ENCODE measurements at places on chromosomes 7 and 10.

DNA sequence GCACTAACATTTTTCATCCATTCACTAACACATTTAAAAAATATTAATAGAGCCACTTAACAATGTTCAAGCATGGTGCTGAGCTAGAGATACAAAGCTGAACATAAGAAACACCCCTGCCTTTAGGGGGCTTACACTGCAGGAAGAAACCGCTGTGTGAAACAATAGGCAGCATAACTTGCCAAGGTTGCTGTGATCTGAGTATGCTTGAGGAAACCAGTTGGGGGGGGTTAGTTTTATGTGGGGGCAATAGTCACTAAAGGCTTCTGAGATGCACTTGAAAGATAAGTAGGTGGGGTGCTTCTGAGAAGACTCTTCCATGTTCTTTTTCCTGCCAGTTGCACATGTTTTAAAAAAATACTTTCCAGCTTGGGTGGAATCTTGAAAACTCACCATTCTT, 2.8 kb downstream of the RBM17 start:
- DNase-seq: no peak

DNA sequence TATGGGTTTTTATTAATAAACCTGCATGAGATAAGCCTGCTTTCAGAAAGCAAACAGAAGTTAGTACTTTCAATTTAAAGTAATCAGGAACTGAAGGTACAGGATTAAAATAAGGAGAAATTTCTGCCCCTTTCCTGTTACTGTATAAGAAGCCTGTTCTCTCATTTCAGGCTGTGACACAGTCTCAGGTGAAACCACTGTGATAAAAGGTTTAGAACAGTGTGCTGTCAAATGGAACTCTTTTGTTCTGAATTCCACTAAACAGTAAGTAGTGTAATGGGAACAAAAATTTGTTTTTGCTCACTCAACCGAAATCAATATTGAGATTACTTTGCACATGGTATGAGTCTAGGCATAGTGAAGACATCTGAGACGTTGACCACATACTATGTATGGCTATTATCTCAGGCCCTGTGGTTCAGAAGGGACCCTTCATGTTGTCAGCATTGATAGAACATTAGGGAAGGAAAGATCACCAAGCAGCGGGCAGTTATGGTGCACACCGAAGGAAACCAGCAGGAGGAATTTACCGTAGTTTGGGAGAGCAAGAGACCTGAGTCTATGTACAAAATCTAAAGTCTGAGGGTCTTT, 14.9 kb downstream of the HEPACAM2 start:
- DNase-seq: no peak

GRCh38 chr10:13253726-13254125, 19.6 kb upstream of the UCMA start:
- no peak for DNase-seq

DNA sequence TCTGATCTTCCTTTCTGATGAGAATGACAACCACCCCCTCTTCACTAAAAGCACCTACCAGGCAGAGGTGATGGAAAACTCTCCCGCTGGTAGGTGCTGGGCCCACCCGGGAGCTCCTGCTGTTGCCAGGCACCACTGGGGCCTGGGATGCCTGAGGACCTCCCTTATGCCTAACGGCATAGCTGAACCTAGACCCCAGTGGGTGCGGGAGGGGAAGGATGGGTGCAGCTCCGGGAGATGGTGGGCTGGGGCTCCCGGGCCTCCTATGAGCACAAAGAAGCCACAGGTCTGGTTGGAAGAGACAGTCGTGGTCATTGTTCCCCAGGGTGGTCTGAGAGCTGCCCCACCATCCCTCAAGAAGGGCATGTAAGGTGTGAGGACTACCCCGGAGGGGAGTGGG, 15.6 kb upstream of the VSIR start:
- no peak for DNase-seq

- no peak for DNase-seq
Measured at GRCh38 chr10:112353046-112353445, 20.9 kb upstream of the ACSL5 start.

GRCh38 chr10:49749556-49750491, 12.3 kb downstream of the OGDHL start:
- no peak for DNase-seq

GRCh38 chr7:129664029-129665012, 52.8 kb downstream of the NRF1 start:
- no peak for DNase-seq

GRCh38 chr10:86373251-86373650, 6.7 kb upstream of the GRID1 start:
- no peak for DNase-seq

GRCh38 chr7:74452748-74453321, 871 bp upstream of the GTF2IRD1 start:
- no peak for DNase-seq

DNA sequence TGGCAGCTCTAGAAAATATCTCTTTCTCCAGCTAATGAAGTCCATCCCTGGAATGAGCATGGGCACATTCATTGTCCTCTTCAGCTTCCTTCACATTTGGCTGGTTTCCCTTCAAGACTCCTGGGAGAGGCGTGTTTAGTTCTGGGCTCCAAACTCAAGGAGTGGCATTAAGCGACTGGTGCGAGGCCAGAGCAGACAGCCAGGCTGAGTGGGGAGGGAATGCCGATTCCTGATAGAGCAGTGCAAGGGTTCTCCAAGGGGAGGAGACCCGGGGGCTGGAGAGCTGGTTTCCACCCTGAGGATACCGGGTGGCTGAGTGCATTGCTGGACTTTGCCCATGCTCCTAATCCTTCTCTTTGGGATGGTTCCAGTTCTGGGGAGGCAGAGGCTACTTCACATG, 372.1 kb downstream of the RPS24 start:
- no peak for DNase-seq

- DNase-seq: no peak
Measured at GRCh38 chr7:151248346-151249033, at the start of gene SMARCD3. Gene SMARCD3, minus strand, starts transcription at chr7:151248694. Its CDS starts 132 bp downstream, at chr7:151248562.

GRCh38 chr7:353746-354325, 63.9 kb downstream of the FOXL3 start:
- DNase-seq: no peak

DNA sequence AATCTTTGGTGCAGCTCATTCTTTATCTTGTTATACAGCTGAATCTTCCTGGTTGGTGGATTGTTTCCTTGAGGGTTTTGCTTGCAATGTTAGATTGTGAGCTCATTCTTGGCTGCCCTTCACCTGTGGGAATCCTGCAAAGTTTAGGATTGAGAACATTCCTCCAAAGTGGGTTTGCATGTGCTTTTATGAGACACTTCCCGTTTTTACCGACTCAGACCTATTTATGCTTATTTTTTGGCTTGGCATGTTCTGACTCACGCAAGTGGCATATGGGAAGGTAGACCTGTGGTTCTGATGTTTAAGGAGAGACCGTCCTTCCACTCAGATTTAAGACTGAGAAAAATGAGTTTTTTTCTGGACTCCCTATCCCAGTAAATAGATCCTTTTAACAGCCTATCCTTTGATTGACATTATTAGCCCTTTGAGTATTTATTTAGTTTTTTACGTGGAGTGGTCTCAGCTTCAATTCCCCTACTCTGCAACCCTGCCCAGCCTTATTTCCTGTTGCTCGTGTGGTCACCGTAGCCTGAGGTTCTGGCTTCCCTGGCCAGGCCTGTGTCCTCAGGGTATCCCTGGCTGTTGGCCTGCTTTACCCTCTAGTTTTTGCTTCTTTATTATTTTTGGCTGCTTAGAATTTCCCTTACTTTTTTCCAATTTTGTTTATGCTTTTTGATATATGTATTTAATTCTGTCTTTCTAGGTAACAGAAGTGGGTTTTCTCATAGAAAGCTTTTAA, 13.4 kb upstream of the PRF1 start:
- DNase-seq: no peak

DNA sequence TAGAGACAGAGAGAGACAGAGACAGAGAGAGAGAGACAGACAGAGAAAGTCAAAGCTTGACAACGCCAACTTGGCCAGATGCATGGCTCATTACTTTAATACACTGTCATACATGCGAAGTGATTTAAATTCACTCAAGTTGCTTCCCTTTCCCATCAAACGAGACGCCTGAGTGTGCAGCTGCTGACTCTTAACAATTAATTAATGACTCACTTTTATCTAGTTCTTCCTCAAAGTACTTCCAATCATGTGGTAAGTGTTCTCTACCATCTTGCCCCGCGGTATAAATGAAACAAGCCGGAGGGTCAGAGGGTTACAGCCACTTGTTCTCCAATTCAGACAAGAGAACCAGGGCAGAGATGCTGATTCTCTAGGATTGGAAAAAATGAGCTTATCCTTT, 90.8 kb downstream of the SFMBT2 start:
- no peak for DNase-seq

DNA sequence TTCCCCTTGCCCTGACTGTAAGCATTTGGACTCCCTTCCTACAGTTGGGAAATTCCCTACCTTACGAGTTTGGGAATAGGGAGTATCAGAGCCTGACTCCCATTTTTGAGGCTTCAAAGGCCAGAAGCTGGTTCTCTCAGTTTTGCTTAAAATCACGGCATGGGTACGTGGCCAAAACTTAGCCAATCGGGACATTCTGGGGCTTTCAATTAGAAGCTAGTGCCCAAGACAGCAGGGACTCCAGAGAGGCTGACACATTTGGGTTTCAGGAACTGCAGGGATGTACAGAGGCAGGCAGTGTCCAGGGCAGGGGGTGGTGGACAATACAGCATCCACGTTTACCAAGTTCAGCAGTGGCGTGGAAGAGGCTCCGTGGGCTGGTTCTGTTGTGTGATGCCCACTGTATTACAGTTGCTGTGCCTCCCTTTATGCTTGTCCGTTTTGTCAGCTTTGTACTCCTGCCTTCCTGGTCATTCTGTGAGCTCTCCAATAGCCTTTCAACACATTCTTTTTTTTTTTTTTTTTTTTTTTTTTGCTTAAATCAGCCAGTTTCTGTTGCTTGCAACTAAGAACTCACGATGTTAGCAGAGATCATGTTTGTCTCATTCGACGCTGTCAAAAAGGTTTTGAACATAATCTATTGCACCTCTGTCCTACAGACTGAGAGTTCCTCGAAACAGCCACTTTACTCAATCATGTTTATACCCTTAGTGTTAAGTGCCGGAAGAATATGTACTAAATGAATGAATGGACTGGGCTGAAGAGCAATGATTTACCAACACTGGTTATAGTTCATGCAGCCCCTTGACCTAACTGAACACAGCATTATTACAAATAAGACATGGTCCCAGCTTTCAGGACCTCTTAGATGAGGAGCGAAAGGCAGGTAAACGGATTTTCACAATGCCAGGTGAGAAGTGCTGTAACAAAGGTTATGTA, 1.1 kb downstream of the GGCT start:
- no peak for DNase-seq

- DNase-seq: no peak
Measured at GRCh38 chr10:97704341-97704740, 9.2 kb upstream of the MARVELD1 start.

- DNase-seq: no peak
Measured at GRCh38 chr10:34985823-34986222, 104.3 kb downstream of the CUL2 start.

DNA sequence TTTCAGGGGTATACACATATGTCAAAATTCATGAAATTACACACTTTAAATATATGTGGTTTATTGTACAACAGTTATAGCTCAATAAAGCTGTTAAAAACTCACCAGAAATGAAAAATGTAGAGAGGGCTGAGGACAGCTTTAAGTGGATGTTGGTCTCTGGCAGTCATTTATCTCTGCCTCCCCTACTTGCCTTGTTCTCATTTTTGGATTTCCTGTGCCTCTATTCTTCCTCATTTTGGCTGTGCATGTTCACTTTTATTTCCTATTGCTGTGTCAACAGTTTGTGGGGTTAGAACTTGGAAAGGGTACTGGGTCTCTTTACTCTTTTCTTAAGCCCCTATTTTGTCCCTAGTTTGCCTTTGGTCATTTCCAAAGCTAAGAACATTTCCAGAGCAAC, 18.6 kb upstream of the MEST start:
- no peak for DNase-seq

GRCh38 chr7:121503730-121504129, 107.6 kb upstream of the FAM3C start:
- no peak for DNase-seq

DNA sequence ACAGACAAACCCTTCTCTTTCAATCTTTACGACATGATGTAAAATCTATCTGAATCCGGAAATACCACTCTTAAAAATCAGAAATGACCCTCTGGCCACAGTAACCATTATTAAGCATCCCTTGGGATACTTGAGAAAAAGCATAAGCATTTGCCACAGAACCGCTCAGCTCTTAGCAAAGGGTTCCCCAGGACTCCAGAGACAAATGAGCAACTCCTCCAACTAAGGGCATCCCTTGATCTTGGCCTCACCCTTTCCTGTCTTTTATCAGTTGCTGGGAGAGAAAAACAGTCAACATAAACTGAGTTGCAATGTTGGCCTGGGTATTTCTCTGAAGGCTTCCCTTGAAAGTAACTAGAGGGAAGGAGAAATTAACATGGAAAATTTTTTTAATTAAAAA, 3.5 kb downstream of the PDLIM1 start:
- DNase-seq: no peak

DNA sequence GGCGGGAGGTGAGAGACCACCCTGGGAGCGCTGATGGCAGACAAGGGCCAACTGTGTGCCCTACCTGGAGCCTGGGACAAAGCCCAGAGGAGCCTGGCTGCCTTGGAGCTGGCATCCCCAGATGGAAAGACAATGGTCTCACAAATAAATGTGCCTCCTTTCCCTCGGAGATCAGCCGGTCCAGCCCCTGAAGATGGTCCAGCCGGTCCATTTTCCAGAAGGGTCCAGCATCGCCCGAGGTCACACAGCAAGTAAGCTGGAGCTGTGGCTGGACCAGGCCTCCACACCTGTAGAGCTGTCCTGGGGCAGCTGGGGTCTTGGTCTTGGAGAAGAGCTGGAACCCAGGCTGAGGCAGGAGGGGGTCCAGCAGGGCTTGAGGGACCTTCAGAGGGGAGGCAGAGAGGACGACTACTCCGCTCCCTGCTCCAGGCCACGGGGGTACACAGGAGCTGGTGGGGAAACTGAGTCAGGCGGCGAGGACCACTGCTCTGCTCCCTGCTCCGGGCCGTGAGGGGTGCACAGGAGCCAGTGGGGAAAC, 3.6 kb downstream of the ELFN1 start:
- DNase-seq: no peak

Measured in CD8-positive, alpha-beta memory T cell (primary cell).